ENCODE measurements at places on chromosomes 7 and 10.
A peak's percentile ranks its signal among the peaks of the same experiment; 100 is the strongest.

DNA sequence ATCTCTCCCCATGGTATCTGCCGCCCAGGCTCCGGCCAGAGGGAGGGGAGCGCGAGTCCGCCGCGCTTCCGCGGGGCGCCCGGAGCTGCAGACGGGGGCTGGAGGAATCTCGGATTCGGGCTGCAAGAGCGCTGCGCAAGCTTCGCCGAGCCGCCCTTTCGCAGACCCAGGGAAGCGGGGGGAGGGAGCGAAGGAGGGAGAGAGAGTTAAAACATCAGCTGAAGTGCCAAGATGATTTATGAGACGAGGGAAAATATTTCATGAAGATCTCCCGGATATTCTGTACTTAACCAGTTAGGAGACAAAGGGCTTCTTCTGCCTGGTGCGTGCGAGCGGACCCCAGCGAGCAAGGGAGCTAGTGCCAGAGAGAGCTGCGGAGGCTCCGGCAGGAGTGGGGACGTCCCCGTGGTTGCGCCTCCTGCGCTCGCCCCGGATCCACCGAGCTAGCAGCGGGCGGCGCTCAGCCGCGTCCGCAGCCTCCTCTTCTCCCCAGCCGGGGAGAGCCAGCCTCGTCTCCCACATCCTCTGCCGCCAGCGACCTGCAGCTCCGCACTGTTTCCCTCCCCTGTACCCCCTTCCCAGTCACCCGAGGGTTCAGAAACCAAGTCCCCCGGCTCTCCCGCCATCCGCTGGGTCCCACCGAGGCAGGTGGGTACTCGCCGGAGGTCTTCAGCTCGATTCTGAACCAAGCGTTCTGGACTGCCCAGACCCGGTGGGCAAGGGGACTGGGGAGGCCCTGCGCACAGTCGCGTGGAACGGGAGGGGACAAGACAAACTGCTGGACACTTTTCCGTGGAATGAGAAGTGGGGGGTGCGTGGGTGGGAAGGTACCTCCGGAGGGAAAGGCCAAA lies 1.0 kb upstream of the PAX2 start:
- DNase-seq: no peak

GRCh38 chr10:32269343-32270100 lies 77.4 kb downstream of the EPC1 start:
- DNase-seq: no peak

- DNase-seq: peak; percentile 96
Observed at GRCh38 chr10:110226543-110226925, 19.1 kb downstream of the MXI1 start.

GRCh38 chr7:71835056-71835455 lies 577.1 kb downstream of the CALN1 start:
- DNase-seq: no peak

DNA sequence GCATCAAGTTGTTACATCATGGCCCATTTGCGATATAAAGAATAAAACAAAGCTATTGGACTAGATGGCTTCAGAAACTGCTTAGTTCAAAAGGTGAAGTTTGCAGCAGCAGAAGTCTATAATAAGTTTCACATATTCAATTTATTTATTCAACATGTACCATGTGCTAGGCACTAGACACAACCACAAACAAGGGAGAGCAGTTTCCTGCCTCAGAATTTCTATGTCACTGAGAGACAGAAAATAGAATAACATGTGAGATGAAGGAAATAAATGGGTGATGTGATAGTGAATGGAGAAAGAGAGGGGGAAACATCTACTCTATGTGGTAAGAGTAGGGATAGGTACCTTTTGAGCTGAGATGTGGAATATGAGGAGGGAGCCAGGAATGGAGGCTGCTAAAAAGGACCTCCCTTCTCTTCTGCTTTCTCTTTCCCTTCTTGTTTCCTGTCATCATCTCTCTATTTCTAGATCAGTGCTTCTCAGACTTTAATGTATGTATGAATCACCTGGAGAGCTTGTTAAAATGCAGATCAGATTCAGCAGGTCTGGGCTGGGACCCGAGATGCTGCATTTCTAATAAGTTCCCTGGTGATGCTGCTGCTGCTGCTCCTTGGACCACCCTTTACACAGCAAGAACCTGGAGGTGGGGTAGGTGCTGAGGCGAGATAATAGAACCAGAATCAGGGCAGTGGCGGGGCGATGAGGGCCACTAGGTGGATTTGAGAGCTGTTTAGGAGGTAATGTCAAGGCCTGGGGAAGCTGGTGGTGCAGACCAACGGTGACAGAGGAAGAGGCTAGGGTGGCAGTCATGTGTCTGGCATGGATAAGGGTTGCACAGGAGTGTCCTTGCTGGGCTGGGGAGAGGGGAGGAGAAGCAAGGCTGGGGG lies 13.7 kb upstream of the INMT start:
- no peak for DNase-seq

DNA sequence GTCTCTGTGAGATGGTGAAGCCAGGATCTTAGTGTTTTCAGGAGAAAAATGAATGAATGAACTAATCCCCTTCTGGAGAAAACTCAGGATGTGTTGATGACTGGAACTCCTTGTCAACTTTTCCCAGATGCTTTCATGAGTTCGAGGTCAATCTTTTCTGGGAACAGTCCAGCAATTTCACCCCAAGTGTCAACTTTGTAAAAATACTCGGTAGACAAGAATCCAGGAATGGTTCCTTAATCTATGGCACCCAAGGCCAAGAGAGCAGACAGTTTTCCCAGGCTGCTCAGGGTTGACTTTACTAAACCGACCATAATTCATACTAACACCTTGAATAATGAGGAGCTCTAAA lies 31.1 kb upstream of the LYZL1 start:
- DNase-seq: no peak

DNA sequence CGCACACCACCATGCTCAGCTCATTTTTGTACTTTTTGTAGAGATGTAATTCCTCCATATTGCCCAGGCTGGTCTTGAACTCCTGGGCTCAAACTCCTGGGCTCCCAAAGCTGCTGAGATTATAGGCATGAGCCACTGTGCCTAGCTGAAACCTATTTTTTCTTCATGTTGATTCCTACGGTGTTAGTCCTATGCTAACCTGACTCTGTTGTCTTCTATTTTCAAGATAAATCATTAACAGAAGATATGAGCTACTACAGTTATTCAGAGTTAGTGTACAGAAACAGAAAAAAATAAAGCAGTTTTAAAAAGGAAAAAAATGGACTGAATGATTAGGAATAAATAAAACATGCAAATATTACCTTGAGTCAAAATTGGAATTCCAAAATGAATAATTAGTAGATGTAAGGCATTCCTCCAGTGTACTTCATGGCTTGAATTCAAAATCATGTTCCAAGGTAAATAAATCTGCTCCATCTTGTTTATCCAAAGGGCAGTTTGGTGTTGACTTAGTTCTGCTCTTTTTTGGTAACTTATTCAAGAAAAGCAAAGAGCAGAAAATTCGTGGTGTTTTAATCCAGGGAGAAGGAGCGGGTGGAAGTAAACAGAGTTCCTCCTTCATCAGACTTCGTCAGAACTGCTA lies 185.8 kb downstream of the CACNB2 start:
- DNase-seq: no peak

GRCh38 chr7:95993380-95993779 lies 221.0 kb downstream of the DYNC1I1 start:
- DNase-seq: no peak

DNA sequence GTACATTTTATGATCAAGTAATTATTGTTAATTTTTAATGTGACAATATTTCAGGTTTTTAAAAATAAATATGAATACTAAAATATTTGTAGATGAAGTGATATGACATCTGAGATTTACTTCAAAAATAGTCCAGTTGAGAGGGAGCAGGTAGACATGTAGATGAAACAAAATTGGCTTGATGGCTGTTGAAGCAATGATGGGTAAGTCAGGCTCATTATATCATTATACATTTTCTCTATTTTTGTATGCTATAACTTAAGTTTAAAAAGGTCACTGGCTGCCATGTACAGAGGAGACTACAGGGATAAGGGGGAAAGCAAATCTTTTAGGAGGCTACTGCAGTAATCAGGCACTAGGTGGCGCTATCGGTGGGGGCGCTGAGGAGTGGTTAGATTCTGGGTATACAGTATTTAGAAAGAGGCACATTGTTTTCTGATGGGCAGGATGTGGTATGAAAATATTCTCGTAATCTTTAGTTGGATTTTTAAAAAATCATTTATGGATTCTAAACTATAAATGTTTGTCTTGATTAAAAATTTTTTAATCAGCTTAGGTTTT lies 189.8 kb upstream of the IMMP2L start:
- no peak for DNase-seq

DNA sequence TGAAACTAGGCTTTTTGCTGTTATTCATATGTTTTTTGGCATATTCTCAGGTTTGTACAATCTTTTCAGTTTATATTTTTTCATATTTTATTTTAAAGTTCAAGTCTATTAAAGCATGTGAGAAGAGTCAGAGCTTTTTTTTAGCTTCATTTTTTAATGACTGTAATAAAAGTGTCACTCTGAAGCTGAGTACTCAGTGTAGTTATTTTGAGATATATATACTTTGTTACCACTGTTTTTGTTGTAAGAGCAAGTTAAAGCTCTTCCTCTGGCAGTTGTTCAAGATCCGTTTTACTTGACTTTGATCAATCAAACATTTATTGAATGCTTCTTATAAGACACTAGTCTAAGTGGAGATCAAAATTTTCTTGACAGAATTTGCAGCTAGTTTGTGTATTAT lies 37.5 kb downstream of the CASD1 start:
- no peak for DNase-seq

DNA sequence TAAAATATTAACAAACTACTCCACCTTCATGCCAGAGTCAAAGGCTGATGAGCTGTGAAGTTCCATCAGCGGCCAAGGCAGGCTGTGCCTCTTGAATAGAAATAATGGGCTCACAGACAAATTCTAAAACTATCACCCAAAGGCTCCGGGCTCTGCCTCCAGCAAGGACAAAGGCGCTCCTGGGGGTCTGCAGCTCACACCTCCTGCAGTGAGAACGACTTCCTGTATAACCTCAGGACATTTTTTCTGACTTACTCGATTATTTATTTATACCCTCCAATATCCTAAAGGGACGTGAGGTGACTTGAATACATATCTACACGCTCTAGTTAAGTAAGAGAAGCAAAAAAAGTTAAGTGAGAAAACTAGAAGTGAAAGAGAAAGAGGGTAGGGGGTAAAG lies 500.7 kb downstream of the CCSER2 start:
- no peak for DNase-seq

DNA sequence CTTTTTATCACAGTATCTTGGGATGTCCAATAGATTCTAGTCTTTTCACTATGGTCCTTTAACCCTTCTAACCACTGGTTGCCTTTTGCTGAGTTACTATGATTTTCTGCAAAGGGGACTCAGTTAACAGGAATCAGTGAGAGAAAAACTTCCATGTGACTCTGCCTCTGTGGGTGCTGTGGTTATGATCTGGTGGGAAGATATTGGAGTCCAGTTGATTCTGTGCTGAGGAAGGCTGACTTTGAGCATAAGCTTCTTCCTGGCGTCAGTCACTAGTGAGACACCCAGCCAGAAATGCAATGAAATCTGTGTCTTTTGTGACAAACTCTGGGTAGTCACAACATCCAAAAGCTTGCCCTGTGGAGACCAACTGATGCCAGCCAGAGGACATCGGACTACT lies 648.0 kb downstream of the SUGCT start:
- DNase-seq: no peak

GRCh38 chr7:727104-727805 lies at the start of gene PRKAR1B:
Gene PRKAR1B (minus strand): TSS chr7:727281. CDS start chr7:711505, 15,776 bp downstream.
- DNase-seq: peak; percentile 58

- DNase-seq: no peak
Observed at GRCh38 chr7:106110885-106111654, 1.0 kb downstream of the SYPL1 start.

DNA sequence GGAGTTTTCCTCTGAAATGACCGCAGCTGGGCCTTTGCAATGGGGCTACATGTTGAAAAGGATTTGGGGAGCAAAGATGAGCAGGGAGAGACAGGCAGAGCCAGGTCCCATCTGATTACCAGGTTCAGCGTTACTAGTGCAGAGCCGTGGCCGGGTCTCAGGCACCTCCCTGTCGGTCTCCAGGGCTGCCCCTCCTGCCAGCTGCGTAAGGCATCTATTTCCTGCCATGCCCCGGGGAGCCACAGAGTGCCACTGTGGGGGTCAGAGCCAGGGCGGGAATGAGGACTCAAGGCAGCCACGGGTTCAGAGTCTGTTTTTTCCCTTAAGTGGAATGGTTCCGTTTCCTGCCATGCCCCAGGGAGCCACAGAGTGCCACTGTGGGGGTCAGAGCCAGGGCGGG lies 382.6 kb upstream of the SHH start:
- DNase-seq: no peak

DNA sequence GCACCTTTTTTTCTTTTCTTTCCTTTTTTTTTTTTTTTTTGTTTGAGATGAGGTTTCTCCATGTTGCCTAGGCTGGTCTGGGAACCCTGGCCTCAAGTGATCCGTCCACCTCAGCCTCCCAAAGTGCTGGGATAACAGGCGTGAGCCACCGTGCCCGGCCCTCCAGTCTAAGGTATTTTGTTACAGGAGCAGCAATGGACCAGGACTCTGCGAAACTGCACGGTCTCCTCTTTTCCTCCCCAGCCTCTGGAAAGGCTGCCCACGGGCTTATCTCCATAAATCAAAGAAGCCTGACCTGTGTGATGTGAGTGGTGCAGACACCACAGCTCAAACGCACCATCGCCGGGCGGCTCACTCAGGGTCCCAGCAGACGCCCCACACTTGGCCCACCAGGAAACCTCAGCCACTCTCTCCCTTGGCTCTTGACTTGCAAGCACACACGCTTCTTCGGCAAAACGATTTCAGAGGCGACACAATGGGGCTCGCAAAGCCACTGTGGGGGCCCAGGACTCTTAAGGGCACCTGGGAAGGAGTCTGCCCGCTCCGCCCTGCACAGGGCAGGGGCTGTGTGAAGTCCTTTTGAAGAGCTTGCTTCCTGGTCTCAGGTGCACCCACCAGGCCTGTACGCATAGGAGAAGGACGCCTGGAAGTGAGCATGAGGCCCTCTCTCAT lies 20.6 kb downstream of the WDR86 start:
- DNase-seq: peak; percentile 77

DNA sequence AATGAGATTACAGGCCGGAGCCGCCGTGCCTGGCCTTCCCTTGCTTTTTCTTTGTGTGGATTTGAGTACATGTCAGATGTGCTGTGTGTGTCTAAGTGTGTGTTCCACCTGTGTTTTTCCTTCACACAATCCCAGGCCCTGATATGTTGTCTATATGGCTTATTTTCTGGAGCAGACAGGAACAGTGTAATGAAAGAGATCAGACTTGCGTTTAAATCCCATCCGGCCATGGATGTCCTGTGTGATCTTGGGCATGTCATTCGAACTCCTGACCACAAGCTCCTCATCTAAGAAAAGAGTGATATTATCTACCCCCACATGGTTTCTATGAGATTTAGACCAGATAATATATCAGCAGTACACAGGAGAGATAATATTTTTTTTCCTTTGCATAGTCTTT lies 37.2 kb downstream of the APBB1IP start:
- DNase-seq: no peak

GRCh38 chr10:60041489-60042133 lies 135.3 kb upstream of the CCDC6 start:
- no peak for DNase-seq
